ENCODE measurements at places on chromosomes 5 and 9.

DNA sequence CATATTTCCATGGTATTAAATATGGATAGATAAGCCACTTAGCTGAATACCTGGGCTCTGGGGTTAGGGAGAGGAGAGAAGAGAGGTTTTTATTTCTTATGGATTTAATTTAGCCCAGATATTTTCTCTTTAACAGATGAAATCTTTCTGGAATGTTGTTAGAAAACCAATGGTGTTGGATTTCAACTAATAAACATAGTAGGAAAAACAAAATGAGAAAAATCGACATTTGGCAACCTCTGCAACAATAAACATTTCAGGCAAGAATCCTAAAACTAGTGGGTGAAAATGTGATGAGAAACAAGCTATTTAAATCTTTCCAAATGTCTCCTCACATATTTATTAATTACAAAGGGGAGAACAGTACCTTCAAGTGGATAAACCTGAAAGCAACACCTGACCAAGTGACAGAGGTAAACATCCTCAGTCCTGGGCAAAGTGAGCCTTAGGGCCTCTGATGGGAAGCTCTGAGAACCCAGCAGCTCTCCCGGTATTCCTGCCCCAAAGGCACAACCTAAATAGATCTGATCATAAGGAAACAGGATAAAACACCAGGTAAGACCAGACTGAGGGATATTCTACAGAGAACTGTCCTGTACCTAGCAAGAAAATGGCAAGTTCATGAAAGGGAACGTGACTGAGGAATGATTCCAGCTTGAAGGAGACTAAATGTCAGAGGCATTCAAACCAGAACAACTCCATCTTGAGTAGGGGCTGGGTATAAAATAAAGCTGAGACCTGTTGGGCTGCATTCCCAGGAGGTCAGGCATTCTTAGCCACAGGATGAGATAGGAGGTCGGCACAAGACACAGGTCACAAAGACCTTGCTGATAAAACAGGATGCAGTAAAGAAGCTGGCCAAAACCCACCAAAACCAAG, 163.7 kb downstream of the ESM1 start:
- DNase-seq, result no peak

- DNase-seq, result no peak
Observed at GRCh38 chr5:1838013-1838412, 36.8 kb downstream of the NDUFS6 start.

GRCh38 chr5:170141636-170142035, 35.9 kb downstream of the FOXI1 start:
- DNase-seq, result no peak

DNA sequence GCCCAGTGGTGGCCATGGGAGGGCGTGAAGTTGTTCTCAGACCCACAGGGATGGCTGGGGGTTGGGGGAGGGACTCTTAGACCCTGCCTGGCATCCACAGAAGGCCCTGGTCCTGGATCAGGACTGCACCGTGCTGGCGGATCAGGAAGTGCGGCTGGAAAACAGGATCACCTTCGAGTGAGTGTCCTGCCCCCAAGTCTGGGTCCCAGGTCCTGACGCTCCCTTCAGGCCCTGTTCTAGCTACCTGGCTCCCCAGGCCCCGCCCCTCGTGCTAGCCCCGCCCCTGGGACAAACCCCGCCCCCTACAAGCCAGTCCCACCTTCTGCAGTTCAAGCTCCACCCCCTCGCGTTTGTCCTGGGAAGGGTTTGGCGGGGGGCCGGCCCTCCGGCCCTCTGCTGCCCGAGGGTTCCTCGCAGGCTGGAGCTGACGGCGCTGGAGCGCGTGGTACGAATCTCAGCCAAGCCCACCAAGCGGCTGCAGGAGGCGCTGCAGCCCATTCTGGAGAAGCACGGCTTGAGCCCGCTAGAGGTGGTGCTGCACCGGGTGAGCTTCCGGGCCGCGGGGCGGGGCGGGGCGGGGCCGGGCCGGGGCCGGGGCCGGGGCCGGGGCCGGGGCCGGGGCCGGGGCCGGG, 12.9 kb downstream of the RGS14 start:
- DNase-seq, result no peak

- DNase-seq, result no peak
Observed at GRCh38 chr5:148697180-148697808, 43.0 kb upstream of the HTR4 start.

DNA sequence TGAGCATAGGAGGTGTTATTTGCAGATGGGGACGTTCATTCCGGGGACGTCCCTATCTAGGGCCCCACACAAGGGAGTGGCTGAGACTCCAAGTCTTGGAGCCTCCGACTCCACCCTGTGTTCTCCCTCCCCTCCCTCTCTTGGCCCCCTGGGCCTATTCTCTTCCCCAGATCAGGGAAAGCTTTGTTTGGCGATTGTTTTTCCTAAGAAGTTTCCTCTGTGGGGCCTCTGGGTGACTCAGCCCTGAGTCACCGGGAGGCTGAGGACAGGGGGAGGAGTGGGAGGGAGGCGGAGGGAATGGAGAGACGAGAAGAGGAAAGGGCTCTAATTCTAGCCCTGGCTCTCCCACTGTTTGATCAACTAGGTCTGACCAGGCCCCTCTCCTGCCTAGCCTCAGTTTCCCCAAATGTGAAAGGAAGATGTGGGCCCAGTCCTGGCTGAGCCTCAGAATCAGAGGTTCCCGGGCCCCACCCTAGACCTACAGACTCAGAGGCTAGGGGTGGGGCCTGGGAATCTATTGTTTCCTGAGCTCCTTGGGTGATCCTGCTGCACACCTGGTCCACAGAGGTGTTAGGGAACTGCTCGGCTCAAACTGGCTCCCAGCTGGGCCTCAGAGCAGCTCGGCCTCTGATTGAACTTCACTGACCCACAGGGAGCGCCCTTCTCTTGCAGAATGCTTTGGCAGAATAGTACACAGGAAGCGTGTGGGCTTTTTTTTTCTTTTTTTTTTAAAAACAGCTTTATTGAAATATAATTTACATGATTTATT, 19.2 kb downstream of the GSN start:
- DNase-seq, result peak; percentile 39

GRCh38 chr5:173868096-173868880, 19.9 kb upstream of the CPEB4 start:
- DNase-seq, result no peak

GRCh38 chr5:138391859-138392386, 39.4 kb downstream of the KDM3B start:
- peak; percentile 61 for DNase-seq

- DNase-seq, result no peak
Observed at GRCh38 chr5:69271376-69271775, 36.7 kb downstream of the CDK7 start.

DNA sequence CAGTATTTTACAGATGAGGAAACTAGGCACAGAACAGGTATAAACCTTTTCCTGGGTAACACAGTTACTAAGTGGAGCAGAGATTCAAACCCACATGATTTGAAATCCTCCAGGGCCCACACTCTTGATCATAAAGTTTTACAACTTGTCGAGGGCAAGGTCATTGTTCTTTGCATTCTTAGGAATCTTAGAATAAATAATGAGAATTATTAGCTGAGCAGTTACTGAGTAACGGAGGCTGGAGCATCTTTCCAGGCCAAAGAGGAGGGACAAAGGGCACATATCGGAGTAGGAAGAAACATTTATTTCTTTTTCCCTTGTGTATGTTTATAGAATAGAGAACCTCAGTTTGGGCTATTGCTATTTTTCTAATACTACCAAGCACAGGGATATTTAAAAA, 27.1 kb upstream of the F2R start:
- DNase-seq, result no peak

DNA sequence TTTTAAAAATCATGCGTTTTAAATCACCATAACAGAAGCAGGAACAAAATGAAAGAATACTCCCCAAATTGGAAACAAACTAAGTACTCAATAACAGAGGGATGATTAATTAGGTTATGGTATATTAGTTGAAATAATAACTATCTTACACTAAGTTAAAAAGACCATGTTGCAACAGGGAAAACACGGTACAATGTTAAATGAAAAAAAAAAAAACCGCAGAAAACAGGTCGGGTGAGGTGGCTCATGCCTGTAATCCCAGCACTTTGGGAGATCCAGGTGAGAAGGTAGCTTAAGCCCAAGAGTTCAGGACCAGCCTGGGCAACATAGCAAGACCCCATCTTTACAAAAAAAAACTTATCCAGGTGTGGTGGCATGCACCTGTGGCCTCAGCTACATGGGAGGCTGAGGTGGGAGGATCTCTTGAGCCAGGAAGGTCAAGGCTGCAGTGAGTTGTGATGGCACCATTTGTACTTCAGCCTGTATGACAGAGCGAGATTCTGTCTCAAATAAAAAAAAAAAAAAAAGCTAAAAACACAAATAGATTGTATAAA, 2.4 kb upstream of the PTPN3 start:
- DNase-seq, result no peak

DNA sequence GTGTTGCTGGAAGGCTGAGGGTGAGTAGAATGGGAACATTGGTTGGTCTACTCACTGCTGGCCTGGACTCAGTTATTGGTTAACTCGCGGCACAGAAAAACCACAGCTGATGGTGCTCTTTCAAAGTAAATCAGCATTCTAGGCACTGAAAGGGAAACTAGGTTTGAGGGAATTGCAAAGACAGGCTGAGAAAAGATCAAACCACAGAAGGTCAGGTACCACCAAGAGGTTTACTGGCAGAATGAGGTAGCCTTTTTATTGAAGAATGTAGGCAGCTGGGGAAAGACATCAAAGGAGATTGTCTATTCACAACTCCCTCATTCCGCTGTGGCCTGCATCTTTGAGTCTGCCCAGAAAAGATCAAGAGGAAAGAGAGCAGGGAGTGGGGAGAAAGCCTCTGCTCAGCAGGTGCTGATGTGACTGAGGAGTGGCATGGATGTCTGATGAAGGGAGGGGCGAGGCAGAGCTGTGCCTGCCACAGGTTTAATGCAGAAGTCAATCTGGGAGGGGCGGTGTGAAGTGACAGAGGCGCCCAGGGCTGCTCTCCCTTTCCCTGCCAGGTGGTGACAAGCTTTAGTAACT, 255.5 kb downstream of the MAN2A1 start:
- no peak for DNase-seq

- no peak for DNase-seq
Observed at GRCh38 chr9:29928072-29928471, 2354.8 kb upstream of the C9orf72 start.

GRCh38 chr5:180072556-180072955, 997 bp upstream of the RNF130 start:
- no peak for DNase-seq

DNA sequence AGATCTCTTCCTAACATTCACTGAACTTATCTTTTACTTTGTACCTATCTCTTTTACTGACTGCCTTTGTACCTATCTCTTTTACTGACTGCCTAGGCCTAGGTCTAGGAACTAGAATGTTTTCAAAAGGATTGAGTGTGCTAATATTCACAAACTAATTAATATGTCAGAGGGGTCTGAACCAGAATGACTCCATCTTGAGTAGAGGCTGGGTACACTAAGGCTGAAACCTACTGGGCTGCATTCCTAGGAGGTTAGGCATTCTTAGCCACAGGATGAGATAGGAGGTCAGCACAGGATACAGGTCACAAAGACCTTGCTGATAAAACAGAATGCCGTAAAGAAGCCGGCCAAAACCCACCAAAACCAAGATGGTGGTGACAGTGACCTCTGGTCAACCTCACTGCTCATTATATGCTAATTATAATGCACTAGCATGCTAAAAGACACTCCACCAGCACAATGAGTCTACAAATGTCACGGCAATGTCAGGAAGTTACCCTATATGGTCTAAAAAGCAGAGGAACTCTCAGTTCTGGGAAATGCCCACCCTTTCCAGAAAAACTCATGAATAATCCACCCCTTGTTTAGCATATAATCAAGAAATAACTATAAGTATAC, 2.5 kb upstream of the RHOBTB3 start:
- DNase-seq, result no peak

GRCh38 chr5:7529880-7530279, 133.9 kb downstream of the ADCY2 start:
- DNase-seq, result no peak

GRCh38 chr5:65815161-65815560, 93.2 kb downstream of the NLN start:
- DNase-seq, result no peak

DNA sequence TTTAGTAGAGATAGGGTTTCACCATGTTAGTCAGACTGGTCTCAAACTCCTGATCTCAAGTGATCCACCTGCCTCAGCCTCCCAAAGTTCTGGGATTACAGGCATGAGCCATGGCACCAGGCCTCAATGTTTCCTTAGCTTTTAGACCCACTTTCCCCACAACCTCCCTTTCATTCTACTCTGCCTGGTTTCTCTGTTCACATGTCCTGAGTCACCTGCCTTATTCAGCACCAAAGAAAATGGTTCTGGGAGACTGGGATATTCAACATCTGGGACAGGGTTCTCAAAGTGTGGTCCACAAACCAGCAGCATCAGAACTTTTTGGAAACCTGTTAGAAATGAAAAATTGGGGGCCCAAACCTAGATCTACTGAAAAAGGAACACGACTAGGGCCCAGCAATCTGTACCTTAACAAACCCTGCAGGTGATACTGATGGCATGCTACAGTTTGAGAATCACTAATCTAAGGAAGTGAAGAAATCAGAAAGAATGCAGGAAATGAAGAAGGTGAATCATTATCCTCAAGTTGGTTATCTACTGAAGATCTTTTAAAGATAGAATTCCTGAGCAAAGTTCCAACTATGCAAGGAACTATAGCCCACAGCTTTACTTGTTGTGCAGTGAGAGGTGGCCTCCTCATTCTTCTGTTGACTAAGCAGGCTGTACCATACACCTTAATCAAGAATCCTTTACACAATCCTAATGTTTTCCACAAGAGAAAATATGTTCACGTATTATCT, 51.8 kb upstream of the CTNNAL1 start:
- no peak for DNase-seq

DNA sequence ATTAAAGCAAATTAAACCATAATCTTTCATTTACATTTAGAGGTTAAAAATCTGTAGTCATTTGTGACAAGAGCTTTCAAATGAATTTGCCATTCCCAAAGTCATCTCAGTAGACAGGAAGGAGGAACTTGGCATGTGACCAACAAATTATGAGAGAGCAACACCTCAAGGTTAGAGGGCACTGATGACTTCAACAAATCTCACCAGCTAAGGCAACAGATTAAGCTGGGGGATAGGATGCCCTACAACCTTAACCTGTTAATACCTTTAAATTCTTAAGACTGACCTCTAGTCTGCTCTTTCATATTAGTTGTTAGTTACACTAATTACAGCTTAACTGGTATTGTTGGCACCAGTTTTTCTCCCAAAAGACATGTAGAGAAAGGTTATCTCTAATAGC, 18.4 kb downstream of the POU5F2 start:
- no peak for DNase-seq

DNA sequence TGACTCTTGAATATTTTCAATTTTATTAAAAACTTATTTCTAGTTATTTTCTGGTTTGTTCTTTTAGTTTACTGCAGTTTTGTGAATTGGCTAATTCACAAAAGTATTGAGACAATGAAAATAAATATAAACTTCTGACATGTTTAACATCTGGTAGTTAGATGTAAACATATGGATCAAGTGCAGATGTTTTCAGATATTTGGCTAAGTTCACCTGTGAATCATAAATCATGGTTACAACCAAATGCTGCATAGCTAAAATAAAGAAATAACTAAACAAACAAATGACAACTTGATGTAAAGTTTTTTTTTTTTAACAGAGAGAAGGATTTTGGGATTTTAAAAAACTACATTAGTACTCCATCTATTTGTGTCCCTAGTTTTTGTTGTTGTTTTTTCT, 484.6 kb downstream of the SLCO4C1 start:
- no peak for DNase-seq
